NCI-H1092 (cell line): ENCODE measurements at places on chromosomes 5 and 9.

DNA sequence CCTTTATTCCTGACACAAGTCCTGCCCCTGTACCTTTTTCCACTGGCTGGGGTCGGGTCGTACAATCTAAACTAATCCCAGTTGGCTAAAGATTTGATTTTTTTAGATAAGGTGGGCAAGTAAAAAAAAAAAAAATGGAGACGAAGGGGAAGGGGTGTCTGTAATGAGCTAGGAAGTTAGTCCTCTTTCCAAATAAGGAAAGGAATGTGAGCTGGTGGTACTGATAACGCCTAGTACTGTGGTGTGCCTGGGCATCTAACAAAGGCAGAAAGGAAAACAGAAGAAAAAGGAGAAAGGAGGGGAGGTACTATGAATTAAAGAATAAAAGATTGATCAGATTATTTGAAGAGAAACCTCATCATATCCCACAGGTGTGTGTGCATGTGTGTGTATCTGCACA lies 21.3 kb downstream of the PRDM9 start:
- DNase-seq = no peak

GRCh38 chr5:963310-963672 lies 45.3 kb upstream of the NKD2 start:
- DNase-seq = no peak

- DNase-seq = no peak
These were observed 122.7 kb downstream of the FSTL4 start for GRCh38 chr5:133489632-133490031.

DNA sequence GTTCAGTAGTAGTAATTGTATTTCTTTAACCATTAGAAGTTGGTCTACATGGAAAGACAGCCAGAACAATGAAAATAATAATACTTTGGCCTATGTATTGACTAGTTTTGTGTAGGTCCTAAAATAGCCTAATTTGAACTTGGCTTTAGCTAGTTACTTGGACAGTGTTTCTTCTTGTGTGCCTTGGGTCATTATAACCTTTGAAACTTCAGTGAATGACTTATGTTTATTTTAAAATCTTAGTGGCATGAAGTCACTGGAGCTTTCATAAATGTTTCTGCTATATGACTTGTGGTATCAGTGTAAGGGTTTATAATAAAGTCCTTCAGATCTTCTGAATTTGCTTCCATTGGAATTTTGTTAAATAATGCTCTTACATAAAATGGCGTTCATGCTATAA lies 2.6 kb upstream of the FAM120AOS start:
- DNase-seq = no peak

DNA sequence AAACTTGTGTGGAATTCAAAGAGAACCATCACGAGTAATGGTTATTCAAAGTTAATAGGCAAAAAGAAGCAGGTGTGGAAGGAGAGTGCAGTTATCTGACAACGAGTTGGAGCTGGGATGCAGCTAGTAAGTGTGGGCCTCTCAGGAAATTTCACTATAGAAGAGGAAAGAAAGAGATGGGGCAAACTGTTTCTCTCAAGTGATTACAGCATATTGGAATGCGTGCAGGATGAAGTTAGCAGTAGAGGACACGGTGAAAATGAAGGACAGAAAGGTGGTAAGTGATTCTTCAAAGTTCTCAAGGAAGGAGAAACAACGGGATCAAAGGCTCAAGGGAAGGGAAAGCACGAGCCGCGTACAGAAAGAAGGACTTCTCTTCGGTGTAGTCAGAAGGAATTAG lies 84.0 kb downstream of the ADAMTS12 start:
- DNase-seq = no peak

- DNase-seq = no peak
These were observed 17.8 kb upstream of the C9orf72 start for GRCh38 chr9:27591093-27591492.

DNA sequence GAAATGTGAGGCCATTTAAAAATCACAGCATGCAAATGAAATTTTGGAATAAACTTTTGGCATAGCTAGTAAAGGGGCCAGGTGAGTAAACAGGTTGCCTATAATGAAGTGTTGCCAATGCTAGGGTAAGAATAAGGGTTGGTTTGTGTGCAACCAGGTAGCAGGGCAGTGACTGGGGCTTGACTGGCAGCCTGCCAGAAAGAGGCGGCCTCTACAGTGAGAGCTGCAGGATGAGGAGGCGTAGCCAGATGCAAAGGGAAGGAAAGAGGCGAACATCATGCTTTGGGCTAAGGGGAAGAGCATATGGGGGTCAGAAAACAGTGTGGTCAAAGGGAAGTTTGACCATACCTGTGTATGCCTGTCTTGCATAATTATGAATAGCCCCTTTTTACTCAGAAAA lies 70.6 kb downstream of the MAST4 start:
- DNase-seq = peak; percentile 38

DNA sequence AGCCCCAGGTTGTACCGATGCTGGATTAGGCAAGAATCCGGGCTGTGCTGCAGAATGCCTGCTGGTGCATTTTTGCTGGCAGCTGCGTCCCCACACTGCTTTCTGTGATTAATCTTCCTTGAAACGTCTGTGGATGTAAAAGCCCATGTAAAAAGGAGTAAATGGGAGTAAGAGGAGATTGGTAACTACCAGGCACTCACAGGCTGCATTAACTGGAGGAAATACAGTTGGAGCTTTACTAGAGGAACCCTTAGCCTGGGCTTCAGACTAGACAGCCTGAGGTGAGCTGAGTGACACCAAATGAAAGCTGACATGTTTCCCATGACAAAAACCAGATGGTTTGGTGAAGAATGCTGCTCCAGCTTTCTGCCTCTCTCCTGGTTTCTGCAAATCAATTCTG lies 190.4 kb upstream of the GAS1 start:
- no peak for DNase-seq

GRCh38 chr5:139639619-139640380 lies 8.3 kb upstream of the CXXC5 start:
- DNase-seq = no peak

GRCh38 chr9:100555471-100555870 lies 22.4 kb upstream of the CAVIN4 start:
- DNase-seq = no peak

- DNase-seq = no peak
These were observed 25.9 kb upstream of the ALDH1A1 start for GRCh38 chr9:72978744-72979143.

DNA sequence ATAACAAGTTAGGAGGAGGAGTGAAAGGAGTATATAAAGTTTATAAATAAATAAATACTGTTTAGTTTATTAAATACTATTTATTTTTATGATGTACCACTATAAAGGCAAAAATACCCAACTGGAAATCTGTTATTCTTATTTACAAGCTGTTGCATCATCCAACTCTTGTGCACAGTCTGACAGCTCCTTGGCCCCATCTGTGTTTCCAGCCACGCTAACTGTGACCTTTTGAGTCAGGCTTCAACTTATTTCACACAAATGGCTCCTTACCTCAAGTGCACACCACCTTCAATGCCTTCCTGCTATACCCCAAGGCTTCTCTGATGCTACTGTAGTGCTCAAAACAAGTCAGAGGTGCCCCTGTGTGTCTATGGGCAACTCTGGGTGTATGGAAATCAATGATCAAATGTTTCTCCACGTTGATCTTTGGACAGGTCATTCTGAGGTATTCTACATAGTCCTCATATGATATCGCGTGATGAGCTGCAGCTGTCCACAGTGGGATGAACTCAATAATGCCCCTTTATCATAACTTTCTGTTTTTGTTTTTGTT lies 303.2 kb upstream of the GRAMD2B start:
- DNase-seq = no peak
